ENCODE measurements at places on chromosomes 16 and 17. TPM values are rescaled to one million over a fixed set of nuclear protein-coding genes. Genes with fewer than 3 reads are reported as not detected.

MGAT5B gene
- 0.35 TPM for polyA plus RNA-seq

KCNJ18 gene
- polyA plus RNA-seq = not detected

SEPTIN12 gene
- polyA plus RNA-seq = not detected

ATAD5 gene
- polyA plus RNA-seq = 1.6 TPM

GJD3 gene
- polyA plus RNA-seq = 0.16 TPM

ABHD15 gene
- polyA plus RNA-seq = 4.1 TPM

ANKFN1 gene
- polyA plus RNA-seq = 0.19 TPM

ALOXE3 gene
- 0.01 TPM for polyA plus RNA-seq

GRCh38 chr17:39277110-39277509 is 51.4 kb upstream of the STAC2 start:
- no peak for DNase-seq

GRCh38 chr17:44922746-44923470 is 7.6 kb upstream of the GFAP start:
- no peak for DNase-seq

GRCh38 chr17:34613064-34614019 is 34.0 kb downstream of the TMEM132E start:
- no peak for DNase-seq

DNA sequence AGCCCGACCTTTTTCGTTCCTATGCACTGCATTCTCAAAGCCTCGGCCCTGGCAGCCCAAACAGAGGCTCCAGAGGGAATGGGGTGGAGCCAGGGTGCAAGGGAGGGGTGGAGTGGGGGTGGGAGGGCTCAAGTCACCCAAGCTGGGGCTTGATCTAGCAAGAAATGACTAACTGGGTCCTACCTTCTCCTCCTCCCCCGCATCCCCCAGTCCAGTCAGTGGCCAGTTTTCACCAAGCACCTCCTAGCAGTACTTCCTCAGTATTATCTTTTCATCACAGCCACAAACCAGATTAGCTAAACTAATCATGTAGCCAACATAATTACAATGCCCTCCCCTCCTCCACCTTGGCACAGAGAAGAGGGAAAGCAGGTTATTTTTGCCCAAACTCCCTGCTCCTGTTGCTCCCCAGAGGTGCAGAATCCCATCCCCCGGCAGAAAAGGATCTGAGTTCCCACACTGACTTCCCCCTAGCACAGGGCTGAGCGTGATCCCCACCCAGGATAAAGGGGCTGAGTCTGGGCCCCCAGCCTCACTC is 2.2 kb downstream of the JUP start:
- peak; percentile 43 for DNase-seq

DNA sequence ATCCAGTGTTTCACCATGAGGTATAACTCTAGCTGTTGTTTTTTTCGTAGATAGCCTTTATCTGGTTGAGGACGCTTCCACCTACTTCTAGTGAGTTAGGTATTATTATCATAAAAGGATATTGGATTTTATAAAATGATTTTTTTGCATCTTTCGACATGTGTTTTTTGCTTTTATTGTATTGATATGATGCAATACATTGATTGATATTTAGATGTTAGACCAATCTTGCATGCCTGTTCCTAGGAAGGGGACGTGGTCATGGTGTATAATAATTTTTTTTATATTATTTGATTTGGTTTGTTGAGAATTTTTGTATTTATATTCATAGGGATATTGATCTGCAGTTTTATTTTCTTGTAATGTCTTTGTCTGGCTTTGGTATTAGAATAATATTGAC is 193.3 kb downstream of the HS3ST3B1 start:
- no peak for DNase-seq

GRCh38 chr16:2883458-2883908 is 468 bp downstream of the FLYWCH2 start:
- peak; percentile 19 for DNase-seq

- no peak for DNase-seq
Observed at GRCh38 chr16:58884141-58884540, 150.0 kb upstream of the GOT2 start.

DNA sequence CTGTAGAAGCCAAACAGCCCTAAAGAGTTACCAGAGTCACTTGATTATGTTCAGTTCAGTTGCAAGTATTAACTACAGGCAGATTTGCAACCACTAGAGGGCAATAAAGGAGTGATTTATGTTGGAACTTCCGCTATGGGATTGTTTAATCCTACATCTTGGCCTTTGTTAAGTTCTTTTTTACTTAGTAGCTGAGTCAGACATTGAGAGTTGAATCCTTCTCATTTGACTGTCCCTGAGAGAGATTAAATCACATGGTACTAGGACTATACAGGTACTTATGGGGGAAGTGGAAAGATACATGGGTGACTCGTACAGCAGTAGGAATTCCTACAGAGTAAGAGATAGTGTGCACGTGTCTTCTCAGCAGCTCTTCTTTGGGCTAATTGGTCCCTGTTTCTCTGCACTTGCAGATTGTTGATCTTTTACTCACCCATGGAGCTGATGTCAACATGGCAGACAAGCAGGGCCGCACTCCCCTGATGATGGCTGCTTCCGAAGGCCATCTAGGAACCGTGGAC is 40.3 kb downstream of the CYB561 start:
- peak; percentile 85 for DNase-seq

DNA sequence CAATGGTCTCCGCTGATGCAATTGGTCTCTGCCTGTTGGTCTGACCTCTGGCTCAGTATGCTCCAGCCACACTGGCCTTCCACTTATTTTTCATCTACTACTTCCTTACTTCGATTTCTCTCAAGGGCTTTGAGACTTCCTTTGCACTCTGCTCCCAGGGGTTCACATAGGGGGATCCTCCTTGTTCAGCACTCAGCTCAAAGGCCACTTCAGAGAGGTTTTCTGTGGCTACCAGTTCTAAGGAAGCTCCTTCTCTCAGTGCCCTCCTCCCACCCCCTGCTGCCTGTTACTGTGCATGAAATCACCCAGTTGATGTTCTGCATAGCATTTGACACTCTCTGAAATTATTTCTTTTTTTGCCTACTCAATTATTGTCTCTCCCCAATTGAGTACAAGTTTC is 476.4 kb downstream of the HS3ST3B1 start:
- DNase-seq = no peak

DNA sequence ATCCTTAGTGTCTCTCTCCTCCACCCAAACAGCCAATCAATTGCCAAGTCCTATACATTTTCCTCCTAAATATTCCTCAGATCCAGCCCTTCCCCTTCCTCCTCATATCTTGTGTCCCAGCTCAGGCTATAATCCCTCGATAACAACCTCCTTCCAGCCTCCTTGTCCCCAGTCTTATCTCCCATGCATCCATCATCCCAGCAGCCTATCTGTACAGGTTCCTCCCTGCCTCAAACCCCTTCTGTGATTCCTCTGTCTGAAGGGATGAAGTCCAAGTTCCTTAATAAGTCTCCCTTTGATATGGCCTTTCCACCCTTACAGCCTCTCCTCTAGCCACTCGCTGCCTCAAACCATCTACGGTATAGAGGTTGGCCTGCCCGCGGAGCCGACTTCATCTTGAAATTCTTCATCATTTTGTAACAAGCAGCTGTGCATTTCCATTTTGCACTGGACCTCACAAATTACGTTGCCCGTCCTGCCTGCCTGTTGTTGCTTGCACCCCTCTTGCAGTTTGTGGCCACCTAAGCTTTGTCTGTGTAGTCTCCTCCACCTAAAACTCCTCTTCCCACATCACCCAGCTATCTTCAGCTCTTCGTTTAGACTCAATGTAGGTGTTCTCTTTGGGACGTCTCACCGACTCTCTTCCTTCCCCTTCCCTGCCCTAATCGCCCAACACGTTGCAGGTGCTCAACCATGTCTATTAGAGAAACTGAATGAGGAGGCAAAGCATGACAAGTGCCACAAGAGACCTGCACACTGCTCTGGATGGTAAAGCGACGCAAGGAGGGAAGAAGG is 786 bp upstream of the CDK5RAP3 start:
- DNase-seq = no peak

GRCh38 chr16:85360323-85361277 is 248.3 kb upstream of the CIBAR2 start:
- DNase-seq = no peak

DNA sequence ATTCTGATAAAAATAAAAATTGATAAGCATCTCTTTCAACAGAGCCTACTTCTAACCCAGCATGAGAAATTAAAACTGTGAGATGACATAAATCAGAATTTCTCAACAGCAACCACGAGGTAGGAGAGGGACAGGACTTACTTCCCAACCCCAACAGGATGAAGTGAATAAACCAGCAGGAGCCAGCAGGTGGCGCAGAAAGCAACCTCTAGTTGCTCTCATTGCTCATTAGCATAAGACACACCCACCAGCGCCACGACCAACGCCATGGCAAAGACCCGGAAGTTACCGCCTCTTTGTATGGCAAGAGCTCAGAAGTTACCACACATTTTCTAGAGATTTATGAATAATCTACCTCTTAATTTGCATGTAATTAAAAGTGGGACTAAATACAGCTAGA is 189.4 kb upstream of the CDH8 start:
- no peak for DNase-seq

DNA sequence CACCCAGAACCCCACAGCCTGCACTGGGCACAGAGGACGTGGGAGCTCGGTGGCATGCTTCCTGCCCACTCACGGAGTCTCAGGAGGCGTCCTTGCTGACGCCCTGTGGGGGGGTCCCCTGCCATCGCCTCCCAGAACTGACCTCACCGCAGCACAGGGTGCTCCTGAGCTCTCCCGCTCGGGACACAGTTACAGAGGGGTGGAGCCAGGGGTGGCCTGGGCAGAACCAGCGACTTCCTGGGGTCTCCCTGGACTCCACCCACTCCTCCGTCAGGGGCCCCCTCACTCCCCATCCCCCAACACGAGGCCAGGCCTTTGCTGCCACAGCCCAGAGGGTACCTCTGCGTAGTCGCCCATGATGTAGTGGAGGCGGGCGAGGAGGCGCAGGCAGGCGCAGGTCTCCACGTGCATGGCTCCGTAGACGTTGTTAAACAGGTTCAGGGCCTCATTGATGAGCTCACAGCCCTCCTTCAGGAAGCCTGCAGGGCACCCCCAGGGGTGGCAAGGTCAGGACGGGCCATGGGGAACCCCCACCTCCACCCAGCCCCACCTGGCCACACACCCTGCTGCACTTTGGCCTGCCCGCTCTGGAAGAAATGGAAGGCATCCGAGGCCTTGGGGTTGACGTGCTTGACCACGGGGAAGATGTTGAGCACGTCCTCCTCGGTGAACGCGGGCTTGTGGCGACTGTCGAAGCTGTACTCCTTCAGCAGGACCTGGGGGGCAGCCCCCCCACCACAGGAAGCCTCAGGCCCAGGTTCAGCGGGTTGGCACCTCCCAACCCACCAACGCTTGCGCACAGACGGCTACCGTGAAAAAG is 17.8 kb downstream of the CLUH start:
- DNase-seq = no peak

DNA sequence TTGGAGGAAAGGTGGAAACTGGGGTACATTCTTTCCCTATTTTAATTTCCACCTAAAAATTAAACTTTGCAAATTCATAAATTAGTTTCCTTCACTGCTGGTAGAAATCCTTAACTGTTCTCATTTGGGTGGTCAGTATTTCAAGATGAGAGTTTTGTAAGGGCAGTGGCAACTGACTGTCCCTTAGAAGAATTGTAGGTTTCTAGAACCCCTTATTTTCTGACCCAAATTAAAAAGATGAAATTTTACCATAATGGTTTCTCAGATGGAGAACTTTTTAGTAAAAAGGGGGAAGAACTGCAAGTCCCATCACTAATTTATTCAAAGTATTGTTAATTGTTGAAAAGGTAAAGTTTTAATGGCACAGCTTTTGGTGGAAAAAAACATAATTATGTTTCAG is 5.6 kb downstream of the IGF2BP1 start:
- no peak for DNase-seq

- DNase-seq = no peak
Observed at GRCh38 chr16:89156740-89157645, 14.6 kb upstream of the CDH15 start.

- DNase-seq = no peak
Observed at GRCh38 chr17:48456589-48456988, 26.6 kb upstream of the SKAP1 start.

DNA sequence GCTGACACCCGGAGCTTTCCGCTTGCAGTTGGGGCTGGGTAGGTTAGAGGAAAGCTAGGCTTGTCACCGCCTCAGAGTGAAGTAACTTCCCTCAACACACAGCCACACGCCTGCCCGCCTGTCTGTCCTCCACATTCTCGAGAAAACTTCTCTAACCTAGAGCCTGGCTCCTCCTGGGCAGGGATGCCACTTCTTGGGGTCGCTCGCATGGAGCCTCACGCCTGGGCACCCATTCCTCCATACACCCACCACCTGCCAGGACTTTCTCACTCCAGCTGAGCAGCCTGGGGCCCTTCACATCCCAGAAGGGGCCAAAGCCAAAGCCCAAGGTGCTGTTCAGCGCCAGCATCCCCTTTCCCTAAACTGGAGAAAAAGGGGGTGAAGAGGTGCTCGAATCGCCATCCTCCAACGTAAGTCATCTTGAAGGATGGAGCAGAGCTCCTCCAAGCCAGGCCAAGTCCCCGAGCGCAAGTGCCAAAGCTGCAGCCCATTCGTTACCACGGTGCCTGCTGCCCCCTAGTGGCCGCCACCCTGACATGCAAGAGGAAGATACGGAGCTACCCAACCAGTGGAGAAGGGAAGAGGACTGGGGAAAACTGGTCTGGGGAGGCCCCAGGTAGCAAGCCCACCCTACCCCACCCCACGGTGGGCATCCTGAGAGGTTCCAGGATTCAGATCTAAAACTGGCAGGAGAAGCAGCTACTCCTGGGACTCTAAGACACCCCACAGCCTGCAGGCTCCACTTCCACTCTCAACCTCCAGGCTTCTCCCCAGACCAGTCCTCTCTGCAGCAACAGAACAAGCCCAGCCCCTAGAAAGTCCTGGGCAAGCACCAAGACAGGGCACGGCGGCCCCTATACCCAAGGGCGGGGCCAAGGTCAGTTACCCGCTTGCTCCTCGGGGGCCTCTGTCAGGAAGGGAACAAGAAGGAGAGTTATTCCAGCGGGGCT is 63.1 kb downstream of the MYO18A start:
- DNase-seq = peak; percentile 41

DNA sequence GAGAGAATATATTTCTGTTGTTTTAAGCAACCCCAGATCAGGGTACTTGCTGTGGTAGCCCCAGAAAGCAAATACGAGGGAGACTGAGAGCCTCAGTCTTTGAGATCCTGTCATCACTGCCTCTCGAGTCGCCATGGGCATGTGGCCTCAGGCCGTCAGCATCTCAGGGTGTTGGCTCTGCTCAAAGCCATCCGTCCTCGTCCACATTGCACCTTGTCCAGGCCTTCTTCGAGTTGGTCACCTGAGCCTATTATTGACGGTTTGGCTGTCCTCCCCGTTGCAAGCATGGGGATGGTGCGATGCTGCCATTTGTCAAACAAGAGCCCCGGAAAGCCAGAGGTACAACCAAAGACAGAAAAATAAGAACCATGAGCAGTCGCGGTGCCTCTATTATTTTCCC is 136.9 kb downstream of the IRF8 start:
- no peak for DNase-seq
